Activated CD4-positive, alpha-beta T cell treated with anti-CD3 and anti-CD28 coated beads, Interleukin-2, amount 10 ng/mL, durations not matched to agents 7 days and 5 days (primary cell): ENCODE measurements at places on chromosomes 6 and 20. TPM values are rescaled to one million over a fixed set of nuclear protein-coding genes. Genes with fewer than 3 reads are reported as not detected.

DNA sequence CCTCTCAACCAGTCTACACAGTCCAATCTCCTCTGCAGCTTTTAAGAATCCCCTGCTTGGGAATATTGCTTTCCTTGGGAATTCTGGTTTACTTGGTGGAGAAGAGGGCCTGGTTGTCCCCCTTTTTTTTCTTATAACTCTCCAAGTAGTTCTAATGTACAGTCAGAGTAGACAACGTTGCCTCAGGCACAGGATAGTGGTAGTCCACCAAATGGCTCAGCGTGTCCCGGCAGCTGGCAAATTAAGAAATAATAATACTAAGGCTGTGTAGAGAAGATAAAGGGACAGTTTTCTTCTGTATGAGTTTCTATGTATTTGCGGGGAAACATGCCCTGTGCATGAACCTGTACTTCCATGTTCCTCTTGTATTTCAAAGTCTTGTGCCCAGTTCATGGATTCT lies 145.7 kb upstream of the RREB1 start:
- H3K27me3 ChIP-seq: peaks cover 9% of the 10 kb centered on the region
- H3K27ac ChIP-seq: no peak overlapping the region
- H3K4me3 ChIP-seq: no peak overlapping the region
- DNase-seq: no peak
- H3K4me1 ChIP-seq: no peaks in the 10 kb centered on the region

DNA sequence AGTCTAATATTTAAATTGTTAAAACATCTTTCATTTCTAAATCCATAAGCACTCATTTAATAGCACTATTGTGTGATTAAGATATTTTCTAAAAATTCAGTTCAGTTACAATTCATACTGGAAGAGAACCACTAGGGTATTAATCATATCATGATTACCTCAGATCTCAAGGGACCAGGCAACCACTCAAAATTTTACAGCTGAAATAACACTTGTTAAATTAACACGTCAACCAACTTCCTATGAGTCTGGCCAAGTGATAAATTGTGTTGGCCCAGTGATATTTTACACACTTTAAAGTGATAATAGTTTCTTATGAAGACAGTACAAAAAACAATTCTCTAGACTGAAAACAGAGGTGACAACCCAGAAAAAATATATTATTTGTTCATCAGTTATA lies 869.0 kb upstream of the ADGRB3 start:
- no peaks in the 10 kb centered on the region for H3K27me3 ChIP-seq
- no peak overlapping the region for H3K27ac ChIP-seq
- no peak overlapping the region for H3K4me3 ChIP-seq
- H3K36me3 ChIP-seq: no peaks in the 10 kb centered on the region

GRCh38 chr6:139164001-139164400 lies 29.1 kb downstream of the HECA start:
- no peaks in the 10 kb centered on the region for H3K27me3 ChIP-seq
- H3K27ac ChIP-seq: peak overlapping the region; percentile 95
- peaks cover 86% of the 10 kb centered on the region for H3K4me1 ChIP-seq
- no peak overlapping the region for H3K4me3 ChIP-seq
- DNase-seq: peak; percentile 29

GRCh38 chr6:25278261-25278913 lies 787 bp upstream of the CARMIL1 start:
- H3K27me3 ChIP-seq: peaks cover 8% of the 10 kb centered on the region
- H3K27ac ChIP-seq: peak overlapping the region; percentile 81
- no peaks in the 10 kb centered on the region for H3K36me3 ChIP-seq
- H3K4me1 ChIP-seq: peaks cover 24% of the 10 kb centered on the region

DNA sequence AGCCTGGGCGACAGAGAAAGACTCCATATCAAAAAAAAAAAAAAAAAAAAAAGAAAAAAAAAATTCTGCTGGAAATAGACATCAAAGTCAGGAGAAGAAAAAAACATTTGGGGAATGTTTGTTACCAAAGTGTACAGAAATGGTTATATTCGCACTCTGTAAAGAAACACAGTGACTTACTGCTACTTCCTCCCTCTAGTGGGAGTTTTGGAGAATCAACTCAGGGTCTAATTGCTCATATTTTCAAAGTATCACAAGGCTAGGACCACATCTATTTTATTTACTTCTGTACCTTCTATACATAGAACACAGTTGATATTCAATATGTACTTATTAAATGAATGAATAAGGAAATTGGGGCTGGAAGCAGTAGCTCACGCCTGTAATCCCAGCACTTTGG lies 24.4 kb downstream of the ARG1 start:
- no peak overlapping the region for H3K27ac ChIP-seq
- no peaks in the 10 kb centered on the region for H3K4me1 ChIP-seq
- no peak overlapping the region for H3K4me3 ChIP-seq
- DNase-seq: no peak

DNA sequence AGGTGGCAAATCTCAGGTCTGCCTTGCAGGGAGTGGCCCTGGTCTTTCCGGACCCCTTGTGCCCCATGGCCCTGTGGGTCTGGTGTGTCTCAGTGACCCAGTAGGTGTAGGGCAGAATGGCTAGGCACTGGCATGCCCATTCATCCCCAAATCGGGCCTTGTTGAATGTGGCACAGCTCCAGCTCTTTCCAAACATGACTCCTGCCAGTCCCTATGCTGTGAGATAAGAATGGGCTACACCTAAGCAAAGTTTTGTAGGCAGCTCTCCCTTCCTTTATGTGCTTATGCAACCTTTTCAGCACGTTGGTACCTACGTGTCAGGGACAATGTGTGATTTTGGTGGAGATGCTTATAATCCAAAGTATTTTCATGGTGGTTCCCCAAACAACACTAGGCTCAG lies 33.9 kb downstream of the FOXO3 start:
- H3K27ac ChIP-seq: no peak overlapping the region
- H3K4me1 ChIP-seq: peaks cover 20% of the 10 kb centered on the region
- H3K27me3 ChIP-seq: no peaks in the 10 kb centered on the region
- no peak for DNase-seq
- no peak overlapping the region for H3K4me3 ChIP-seq

DNA sequence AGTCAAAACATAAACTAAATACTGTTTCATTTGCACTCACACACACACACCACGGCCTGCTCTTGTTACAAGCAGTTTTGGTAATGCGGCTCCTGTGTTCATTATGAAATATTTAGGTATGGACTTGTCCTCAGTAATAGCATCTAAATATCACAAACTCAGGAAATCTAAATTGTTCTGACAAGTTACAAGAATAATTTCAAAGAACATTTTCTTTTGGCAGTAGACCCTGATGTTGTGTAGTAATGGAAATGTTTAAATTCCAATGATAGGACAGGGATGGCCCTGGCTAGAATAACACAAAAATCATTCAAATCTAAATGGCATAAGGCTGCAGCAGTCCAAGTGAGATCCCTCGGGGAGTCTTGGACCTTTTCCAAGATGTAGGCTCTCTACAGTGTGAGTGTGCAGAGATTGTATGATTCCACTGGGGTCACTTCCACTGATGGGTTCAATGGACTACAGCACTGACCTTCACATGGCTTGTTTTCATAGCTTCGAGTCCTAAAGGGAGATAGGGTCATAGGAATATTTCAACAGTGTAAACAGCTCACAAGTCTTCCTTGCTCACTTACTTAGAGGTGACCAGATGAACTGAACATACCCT lies 210.6 kb upstream of the PLCB4 start:
- DNase-seq: no peak
- no peaks in the 10 kb centered on the region for H3K27me3 ChIP-seq
- no peak overlapping the region for H3K4me3 ChIP-seq
- no peaks in the 10 kb centered on the region for H3K4me1 ChIP-seq
- H3K27ac ChIP-seq: no peak overlapping the region

GRCh38 chr6:139801571-139802321 lies 427.3 kb upstream of the CITED2 start:
- H3K4me3 ChIP-seq: no peak overlapping the region
- no peak overlapping the region for H3K27ac ChIP-seq

SLC35F1 gene
- total RNA-seq: not detected

UNC93A gene
- total RNA-seq: not detected

PXMP4 gene
- total RNA-seq: 21.8 TPM

MROH8 gene
- total RNA-seq: 3.0 TPM

FAM83C gene
- not detected for total RNA-seq

TXNDC5 gene
- 32.5 TPM for total RNA-seq
